HEK293T (cell line): ENCODE measurements at places on chromosomes 1 and 21.
A peak's percentile ranks its signal among the peaks of the same experiment; 100 is the strongest.

DNA sequence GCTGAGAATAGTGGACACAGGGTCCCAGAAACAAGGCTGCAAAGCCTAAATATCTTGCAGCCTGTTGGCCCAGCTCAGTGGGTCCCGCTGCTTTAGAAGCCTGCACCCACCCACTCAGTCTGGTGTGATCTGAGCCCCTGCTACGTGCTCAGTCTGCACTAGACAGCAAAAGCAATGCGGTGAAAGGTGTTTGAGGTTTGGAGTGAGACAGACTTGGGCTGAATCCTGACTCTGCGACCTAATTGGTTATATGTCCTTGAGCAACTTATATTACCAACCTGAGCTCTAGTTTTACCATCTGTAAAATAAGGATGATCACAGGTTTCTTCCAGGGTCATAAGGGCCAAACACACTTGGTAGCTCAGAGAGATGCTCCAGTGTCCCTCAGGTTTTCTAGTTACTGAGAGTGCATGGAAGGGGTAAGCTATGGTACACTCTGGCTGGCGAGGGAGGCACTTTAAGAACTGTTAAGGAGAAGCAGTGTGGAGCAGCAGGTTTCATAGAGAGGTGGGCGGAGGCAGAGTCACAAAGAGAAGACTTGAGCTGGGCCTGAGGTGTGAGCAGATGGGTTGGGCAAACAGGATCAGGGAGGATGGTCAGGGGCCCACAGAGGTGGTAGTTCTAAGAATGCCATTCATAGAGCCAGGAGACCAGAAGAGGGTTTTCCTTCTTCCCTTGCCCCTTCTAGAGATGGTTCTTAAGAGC, 10.1 kb downstream of the TMEM200B start:
- no peak for DNase-seq

DNA sequence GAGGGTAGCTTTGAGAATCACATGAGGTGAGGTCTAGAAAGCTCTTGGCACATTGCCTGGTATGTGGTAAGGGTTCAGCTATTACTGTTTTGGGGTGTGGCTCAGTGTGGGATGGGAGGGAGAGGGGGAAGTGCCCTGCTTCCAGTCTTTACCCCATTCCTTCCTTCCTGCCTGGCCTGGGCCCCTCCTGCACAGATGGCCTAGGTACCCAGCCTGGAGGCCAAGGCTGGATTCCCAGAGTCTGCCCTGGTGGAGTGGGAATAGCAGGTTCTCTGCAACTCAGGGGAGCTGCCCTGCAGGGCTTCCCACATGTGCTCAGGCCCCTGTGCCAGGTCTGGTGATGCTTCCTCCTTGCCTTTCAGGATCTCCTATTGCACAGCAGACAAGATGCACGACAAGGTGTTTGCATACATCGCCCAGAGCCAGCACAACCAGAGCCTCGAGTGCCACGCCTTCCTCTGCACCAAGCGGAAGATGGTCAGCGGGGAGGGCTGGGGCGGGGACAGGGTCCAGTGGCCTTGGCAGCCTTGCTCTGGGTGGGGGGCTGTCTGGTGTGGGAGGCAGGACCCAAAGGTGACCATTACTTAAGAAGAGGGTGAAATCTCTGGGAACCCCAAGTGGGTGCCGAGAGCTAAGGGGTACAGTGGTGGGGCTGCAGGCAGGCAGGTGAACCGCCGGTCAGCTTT, 13.5 kb downstream of the LDLRAP1 start:
- DNase-seq: no peak

- no peak for DNase-seq
Observed at GRCh38 chr1:244628789-244629188, 24.1 kb upstream of the DESI2 start.

GRCh38 chr1:27403065-27403726, 10.8 kb downstream of the GPR3 start:
- DNase-seq: no peak

DNA sequence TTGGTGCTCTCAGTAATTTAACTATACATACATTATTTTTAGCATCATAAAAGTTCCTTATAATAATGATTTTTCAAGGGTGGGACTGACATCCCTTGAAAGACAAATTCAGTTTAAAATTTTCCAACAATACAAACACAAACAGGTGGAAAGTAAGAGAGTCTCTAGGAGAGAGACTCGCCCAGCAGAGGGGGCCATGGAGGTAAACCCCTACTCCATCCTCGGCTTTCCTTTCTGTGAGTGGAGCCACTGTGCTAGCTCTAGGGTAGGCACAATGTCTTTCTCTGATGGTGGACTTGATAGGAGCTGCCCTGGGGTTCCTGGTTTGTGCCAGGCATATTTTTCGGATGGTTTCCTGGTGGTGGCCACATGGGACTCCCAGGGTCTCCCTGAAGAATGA, 8.3 kb downstream of the CSMD2 start:
- no peak for DNase-seq

DNA sequence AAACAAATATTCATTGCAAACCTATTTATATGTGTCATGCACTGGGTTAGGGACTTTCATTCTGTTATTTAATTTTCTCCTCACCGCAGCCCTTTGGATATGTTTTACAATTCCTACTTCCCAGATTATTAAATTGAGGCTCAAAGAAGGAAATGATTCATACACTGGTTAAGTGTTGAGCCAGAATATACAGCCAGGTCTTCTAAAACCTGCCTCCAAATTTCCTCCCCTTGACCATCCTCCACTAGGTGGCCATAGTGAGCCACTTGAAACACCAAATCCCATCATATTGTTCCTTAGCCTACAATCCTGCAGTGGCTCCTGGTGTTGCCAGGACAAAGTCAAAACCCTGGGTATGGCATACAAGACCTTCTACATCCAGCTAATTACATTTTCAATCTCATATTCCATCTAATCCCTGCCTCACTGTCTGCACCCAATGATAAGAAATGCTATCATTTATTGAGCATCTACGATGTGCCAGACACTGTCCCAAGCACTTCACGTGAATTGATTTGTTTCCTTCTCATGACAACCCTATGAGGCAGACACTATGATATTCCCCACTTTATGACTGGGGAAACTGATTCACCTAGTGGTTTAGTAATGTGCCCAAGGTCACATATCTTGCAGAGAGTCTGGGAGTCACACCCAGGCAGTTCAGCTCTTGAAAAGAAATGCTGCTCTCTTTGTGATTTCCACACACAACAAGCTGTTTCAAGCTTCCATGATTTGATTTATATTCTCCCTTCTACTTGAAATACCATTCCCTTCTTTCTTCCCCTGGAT, 23.6 kb upstream of the KIRREL1 start:
- DNase-seq: peak; percentile 73
